ENCODE measurements at places on chromosomes 3 and 15. TPM values are rescaled to one million over a fixed set of nuclear protein-coding genes. Genes with fewer than 3 reads are reported as not detected.

DNA sequence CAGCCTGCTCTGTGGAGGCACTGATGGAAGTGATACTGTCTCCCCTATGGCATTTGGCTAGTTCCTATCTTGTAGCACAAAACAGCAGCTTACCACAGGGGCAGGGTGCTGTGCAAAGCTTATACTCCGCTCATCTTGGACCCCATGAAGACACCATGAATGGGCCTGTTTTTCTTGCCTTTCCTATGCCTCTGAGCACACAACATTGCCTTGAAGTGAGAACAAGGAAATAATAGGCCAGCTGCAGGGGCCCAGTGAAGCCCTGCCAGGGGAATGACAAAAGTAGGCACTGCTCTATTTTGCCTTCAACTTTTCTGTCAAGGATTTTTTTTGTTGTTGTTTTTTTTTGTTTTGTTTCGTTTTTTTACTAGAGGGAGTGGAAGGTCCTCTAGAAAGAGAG, 110.3 kb downstream of the PDE8A start:
- no peak for DNase-seq
- H3K27me3 ChIP-seq: no peaks in the 10 kb centered on the region
- no peak overlapping the region for H3K27ac ChIP-seq
- no peaks in the 10 kb centered on the region for H3K36me3 ChIP-seq
- H3K4me3 ChIP-seq: no peak overlapping the region
- no peaks in the 10 kb centered on the region for H3K4me1 ChIP-seq

DNA sequence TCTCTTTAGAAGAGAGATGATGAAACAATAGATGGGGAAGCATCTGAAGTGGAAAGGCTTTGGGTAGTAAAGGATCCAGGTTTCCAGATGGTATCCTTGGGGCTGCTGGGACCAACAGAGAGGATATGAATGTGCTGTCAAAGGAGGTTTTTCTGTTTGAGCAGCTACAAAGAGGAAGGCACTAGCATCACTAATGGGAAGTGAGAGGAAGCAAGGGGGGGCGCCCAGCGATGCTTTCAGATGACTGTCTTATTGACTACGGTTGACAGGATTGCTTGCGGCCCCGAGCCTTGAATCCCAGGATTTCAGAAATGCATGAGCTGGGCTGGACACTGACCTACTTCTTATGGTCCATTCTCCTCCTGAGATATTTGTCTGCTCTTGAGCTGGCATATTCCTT, 103.8 kb upstream of the GALNT15 start:
- H3K4me1 ChIP-seq: no peaks in the 10 kb centered on the region
- no peak overlapping the region for H3K27ac ChIP-seq
- H3K36me3 ChIP-seq: no peaks in the 10 kb centered on the region

DNA sequence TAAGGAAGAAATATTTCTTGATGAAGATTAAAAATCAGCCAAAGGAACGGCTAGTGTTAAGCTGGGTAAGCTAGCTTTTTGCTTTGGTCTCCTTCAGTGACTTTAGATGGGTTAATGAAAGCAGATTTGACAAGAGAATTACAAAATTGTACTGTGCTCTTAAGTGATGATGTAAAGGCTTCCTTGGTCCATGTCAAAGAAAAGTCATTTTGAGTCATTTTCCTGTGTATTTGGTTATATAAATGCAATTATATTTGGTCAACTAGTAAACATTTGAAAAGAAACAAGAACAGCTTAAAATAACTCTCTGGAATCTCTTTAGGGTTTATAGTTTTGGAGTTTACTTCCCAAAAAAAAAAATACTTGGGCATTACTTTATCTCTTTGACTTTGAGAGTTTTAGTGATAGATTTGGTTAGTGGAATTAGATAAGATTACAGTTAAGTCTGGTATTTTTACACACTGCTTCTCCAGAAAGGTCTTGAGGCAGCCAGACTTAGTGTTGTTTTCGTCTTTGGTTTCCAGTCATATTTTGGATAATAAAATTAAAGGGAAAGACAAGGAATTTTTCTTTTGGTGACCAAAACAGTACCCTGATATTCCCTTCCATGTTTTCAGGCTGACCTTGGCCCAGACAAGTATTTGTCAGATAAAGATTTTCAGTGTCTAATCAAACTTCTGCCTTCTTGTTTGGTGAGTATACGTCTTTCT, 42.3 kb downstream of the PDHB start:
- H3K36me3 ChIP-seq: peaks cover 16% of the 10 kb centered on the region
- peaks cover 17% of the 10 kb centered on the region for H3K4me1 ChIP-seq
- no peaks in the 10 kb centered on the region for H3K27me3 ChIP-seq

GRCh38 chr3:48690846-48691458, 5.2 kb upstream of the NCKIPSD start:
- no peak for DNase-seq
- H3K27ac ChIP-seq: no peak overlapping the region
- H3K36me3 ChIP-seq: no peaks in the 10 kb centered on the region

- H3K4me1 ChIP-seq: peaks cover 30% of the 10 kb centered on the region
- DNase-seq: no peak
- no peak overlapping the region for H3K27ac ChIP-seq
- no peaks in the 10 kb centered on the region for H3K27me3 ChIP-seq
- peaks cover 36% of the 10 kb centered on the region for H3K36me3 ChIP-seq
- no peak overlapping the region for H3K4me3 ChIP-seq
These were observed 8.8 kb downstream of the DLL4 start for GRCh38 chr15:40937762-40938535.

DNA sequence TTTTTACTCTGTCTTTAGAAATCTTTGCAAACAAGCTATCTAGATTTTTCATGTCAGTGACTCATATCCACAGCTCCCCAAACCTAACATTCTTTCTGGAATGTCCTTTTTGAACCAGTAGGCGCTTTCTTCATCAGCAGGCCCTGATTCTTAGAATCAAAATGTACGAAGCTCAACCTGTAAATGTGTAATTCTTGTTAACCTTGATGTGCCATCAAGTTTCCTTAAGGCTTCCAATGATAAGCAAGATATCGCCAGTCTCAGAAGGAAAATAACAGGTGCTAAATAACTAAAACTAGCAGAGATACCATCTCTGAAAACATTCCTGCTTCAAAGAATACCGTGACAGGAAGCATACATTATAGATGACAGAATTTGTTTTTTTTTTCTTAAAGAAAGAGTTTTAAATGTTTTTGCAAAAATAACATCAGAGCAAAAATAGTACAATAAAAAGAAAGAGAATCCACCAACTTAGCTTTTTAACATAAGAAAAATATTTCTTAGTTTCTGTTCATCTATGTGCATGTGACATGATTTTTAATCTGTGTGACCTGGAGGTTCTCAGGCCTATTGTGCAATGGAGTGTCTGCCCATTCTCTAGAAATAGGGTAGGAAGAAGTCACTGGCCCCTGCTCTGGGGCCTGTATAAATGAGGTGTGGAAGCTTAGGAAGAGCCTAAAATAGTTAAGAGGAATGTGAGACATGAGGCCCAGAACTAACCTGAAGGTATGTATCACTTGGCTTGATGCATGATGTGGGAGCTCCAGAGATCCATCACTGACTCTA, 14.7 kb upstream of the SECISBP2L start:
- no peaks in the 10 kb centered on the region for H3K4me1 ChIP-seq
- H3K27me3 ChIP-seq: no peaks in the 10 kb centered on the region
- no peak overlapping the region for H3K27ac ChIP-seq
- DNase-seq: no peak

GRCh38 chr15:89199746-89200145, 21.6 kb downstream of the RLBP1 start:
- DNase-seq: no peak
- no peaks in the 10 kb centered on the region for H3K4me1 ChIP-seq
- no peak overlapping the region for H3K4me3 ChIP-seq
- H3K27ac ChIP-seq: no peak overlapping the region
- no peaks in the 10 kb centered on the region for H3K36me3 ChIP-seq

DNA sequence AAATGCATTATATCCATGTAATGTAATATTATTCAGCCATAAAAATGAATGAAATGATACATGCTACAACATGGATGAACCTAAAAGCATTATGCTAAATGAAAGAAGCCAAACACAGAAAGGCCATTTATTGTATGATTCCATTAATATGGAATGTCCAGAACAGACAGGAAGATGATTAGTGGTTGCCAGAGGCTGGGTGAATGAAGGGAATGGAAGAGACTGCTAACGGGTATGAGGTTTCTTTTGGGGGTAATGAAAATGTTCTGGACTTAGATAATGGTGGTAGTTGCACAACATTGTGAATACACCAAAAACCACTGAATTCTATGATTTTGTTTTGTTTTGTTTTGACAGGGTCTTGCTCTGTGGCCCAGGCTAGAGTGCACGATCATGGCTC, 61.6 kb upstream of the MAP4 start:
- no peak overlapping the region for H3K4me3 ChIP-seq
- H3K4me1 ChIP-seq: no peaks in the 10 kb centered on the region
- no peaks in the 10 kb centered on the region for H3K27me3 ChIP-seq
- H3K27ac ChIP-seq: no peak overlapping the region

DNA sequence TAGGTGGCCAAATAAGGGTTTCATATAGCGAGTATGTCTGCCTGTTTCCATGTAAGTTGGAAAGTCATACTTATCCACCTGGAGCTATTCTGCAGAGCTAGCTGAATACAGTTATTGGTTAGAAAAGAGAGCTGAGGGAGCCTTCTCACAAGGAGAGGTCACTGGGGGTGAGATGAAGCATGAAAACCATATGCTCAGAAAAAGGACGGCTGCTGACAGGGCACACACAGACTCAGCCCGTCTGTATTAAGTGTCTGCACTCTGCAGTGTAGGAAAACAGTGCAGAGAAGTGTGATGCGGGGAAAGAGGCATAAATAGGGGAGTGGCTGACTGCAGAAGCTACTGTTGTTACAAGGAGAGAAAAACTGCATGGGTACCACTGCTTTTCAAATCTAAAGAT, 58.2 kb downstream of the C3orf70 start:
- H3K36me3 ChIP-seq: no peaks in the 10 kb centered on the region
- H3K27ac ChIP-seq: no peak overlapping the region
- no peak overlapping the region for H3K4me3 ChIP-seq

DNA sequence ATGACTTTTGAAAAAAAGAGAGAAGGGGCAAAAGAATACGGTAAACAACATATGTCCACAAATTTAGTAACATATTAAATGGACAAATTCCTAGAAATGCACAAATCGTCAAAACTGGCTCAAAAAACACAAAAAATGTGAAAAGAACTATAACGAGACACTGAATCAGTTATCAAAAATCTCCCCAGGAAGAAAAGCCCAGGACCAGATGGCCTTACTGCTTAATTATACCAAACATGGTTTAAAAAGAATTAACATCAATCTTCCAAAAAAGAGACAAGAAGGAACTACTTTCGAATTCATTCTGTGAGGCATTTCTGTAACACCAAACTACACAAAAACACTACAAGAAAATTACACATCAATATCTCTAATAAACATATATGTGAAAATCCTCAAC, 117.4 kb downstream of the STAG1 start:
- H3K27ac ChIP-seq: no peak overlapping the region
- no peak for DNase-seq
- H3K4me3 ChIP-seq: no peak overlapping the region
- peaks cover 9% of the 10 kb centered on the region for H3K4me1 ChIP-seq
- no peaks in the 10 kb centered on the region for H3K36me3 ChIP-seq

GRCh38 chr15:56040081-56041035, 46.9 kb upstream of the NEDD4 start:
- peak overlapping the region; percentile 79 for H3K27ac ChIP-seq
- H3K36me3 ChIP-seq: no peaks in the 10 kb centered on the region
- no peak overlapping the region for H3K4me3 ChIP-seq
- DNase-seq: peak; percentile 87

- no peaks in the 10 kb centered on the region for H3K36me3 ChIP-seq
- no peak overlapping the region for H3K4me3 ChIP-seq
- no peaks in the 10 kb centered on the region for H3K4me1 ChIP-seq
- DNase-seq: no peak
- H3K27ac ChIP-seq: no peak overlapping the region
These were observed 61.3 kb downstream of the UBE2E2 start for GRCh38 chr3:23264413-23264812.

DNA sequence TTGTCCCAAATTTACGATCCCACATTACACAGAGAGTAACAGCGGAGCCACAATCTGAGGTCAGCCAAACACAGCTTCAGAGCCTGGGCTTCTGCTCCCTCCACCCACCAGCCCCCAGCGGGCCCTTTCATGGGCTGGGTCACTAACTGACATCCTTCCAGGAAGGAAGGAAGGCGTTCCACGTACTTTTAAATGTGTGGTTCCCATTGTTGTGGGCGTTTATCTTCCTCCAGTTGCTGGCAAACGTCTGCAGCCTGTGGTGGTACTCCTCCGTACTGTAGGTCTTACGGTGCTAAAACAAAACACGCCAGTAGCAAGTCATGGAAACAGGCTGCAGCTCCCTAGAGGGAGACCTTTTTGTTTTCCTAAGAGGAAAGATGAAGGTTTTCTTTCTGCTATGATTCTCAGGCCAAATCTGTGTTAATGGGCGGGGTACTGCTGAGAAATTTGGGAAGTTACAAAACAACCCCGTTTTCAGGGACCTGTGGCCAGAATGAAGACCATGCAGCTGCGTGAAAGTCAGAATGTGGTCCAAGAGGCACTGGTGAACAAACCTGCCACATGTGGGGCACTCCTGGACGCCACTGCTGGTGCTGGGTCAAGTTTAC, 7.6 kb downstream of the CTSH start:
- peak overlapping the region; percentile 30 for H3K27ac ChIP-seq
- no peaks in the 10 kb centered on the region for H3K27me3 ChIP-seq
- no peaks in the 10 kb centered on the region for H3K4me1 ChIP-seq
- H3K36me3 ChIP-seq: no peaks in the 10 kb centered on the region

DNA sequence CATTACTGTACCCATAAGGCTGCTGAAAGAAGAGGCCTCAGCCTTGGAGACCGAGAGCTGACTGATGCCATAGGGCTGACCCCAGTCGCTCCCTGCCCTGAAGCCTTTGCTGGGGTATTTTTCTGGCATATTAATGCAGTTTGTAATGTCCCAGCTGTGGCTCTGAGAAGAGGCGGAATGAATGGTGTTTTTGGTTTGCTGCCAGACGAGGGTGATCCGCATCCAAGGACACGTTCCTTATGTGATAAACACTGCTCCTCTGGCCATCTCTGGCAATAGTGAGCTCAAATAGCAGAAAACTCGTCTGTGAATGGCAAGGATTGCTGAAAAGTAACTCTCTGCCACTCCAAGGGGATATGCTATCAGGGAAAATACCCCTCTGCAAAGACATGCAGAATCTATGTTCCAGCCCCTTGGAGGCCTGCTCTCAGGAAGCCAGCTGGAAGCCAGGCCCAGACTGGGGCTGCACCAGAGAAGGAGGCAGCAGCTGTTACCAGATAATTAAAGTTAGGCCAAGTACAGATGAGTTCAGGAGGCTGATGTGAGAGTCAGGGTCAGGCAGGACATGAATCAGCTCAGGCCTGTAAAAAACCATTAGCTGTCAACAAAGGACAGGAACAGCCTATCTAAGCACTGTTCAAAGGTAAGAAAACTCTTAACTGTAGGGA, 28.9 kb upstream of the KLHL6 start:
- H3K36me3 ChIP-seq: no peaks in the 10 kb centered on the region
- H3K4me1 ChIP-seq: peaks cover 5% of the 10 kb centered on the region
- no peak overlapping the region for H3K4me3 ChIP-seq

SLC28A2 gene
- total RNA-seq: 0.83 TPM

PLAAT1 gene
- not detected for total RNA-seq

NT5DC2 gene
- total RNA-seq: 5.1 TPM

ARL14 gene
- 2.5 TPM for total RNA-seq

TAGLN3 gene
- not detected for total RNA-seq

FGF12 gene
- not detected for total RNA-seq
